CD4-positive, CD25-positive, alpha-beta regulatory T cell (primary cell): ENCODE measurements at places on chromosomes 6 and 20.

DNA sequence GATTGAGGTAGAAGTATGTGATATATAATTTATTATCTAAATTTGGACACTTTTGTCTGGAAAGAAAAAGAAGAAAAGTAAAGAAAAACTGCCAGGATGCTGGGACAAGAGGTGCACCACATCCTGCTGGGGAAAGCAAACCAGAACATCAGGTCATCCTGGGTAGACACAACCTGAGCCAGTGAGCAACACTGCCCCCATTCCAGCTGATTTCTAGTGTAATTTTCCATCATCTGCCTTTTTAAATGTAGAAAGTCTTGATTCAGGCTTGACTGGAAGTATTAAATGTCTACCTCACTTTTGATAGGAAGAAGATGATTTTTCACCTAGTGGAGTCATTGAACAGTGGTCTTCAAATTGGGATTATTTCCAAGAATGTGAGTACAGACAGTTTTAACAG lies 1164.5 kb upstream of the CITED2 start:
- no peaks in the 10 kb centered on the region for H3K36me3 ChIP-seq
- H3K27me3 ChIP-seq, result no peaks in the 10 kb centered on the region
- DNase-seq, result no peak
- no peak overlapping the region for H3K4me3 ChIP-seq
- H3K27ac ChIP-seq, result no peak overlapping the region

DNA sequence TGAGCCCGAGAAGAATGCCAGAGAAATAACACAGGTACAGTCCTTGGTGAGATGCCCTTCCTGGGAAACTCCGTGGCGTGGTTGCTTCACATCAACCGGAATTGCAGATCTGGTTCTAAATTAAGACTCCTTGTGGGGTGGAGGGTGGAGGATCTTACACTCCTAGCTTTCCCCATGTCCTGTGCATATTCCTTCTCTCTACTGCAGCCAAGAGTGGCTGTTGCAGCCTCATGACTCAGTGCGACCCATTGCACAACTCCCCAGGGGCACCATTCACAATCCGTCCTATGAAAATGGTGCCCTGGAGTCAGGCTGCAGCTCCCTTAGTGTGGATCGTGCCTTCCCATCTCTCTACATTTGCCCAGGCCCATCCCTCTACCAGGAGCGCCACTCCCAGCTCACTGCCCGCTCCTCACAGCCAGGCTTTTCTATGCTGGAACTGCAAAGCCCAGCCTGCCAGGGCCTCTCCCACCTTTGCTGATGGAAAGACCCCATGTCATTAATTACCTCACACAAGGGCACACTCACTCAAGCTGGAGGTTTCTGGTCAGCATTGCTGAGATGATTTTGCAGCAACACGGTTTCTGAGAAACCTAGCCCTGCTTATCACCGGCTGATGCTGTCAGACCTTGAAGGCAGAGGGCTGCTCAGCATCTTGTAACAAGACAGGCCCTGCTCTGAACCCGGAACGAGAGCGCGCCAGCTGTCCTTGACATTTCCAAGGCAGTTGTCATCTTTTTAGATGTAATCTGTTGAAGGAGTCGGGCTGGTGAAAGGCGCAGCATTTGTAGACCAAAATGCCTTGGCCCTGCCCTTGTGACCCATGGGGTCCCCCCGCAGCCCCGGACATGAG lies 39.7 kb downstream of the SIRPA start:
- H3K27ac ChIP-seq, result no peak overlapping the region
- no peak for DNase-seq
- no peaks in the 10 kb centered on the region for H3K36me3 ChIP-seq
- H3K4me3 ChIP-seq, result no peak overlapping the region
- H3K4me1 ChIP-seq, result no peaks in the 10 kb centered on the region
- no peaks in the 10 kb centered on the region for H3K27me3 ChIP-seq

- H3K27ac ChIP-seq, result no peak overlapping the region
- H3K4me1 ChIP-seq, result no peaks in the 10 kb centered on the region
- H3K4me3 ChIP-seq, result no peak overlapping the region
- H3K27me3 ChIP-seq, result peaks cover 1% of the 10 kb centered on the region
- no peak for DNase-seq
Measured at GRCh38 chr6:136501514-136501913, 48.7 kb downstream of the MAP7 start.

DNA sequence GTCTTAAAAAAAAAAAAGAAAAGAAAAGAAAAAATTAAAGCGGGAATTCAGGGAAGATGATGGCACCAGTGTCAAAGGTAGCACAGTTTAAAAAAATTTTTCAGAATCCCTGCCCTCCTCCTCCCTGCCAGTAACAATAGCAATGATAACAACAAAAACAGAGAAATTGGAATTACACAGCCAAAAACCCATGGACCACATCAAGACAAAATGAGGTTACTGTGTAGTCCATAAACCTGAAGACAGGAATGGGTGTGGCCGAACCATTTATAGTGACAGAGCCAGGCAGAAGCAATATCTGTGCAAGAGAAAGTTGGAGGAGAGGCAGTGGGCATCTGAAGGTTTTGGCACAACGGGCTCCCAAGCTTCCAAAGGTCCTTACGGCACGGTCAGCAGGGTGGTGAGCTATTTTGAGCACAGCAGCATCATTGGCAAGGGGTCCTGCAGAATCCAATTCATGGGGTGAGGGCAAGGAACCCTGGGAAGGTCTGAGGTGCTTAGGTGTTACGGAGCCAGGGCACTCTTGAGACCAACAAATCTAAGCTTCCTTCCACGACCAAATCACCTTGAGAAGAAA lies 202.3 kb downstream of the GMPR start:
- peaks cover 43% of the 10 kb centered on the region for H3K4me1 ChIP-seq
- no peak overlapping the region for H3K27ac ChIP-seq
- no peak overlapping the region for H3K4me3 ChIP-seq
- peak; percentile 27 for DNase-seq

DNA sequence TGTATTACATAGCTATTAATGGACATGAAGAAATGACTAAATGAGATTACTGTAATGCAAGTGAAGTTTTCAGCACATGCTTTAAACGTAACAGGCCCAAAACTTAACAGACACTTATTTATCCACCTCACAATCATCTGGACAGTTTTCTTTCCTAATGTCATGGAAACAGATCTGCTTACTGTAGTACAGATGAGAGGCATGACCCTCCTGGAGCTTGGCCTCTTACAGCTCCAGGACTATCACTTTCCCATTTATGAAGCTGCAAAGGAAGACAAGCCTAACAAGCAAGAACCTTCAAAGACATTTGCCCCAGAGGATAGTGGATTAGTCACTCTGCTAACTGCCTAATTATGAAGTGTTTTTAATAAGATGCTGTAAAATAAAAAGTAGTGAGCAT lies 419.3 kb downstream of the PHF3 start:
- no peak overlapping the region for H3K27ac ChIP-seq
- no peaks in the 10 kb centered on the region for H3K4me1 ChIP-seq
- no peak overlapping the region for H3K4me3 ChIP-seq
- no peaks in the 10 kb centered on the region for H3K27me3 ChIP-seq
- no peaks in the 10 kb centered on the region for H3K36me3 ChIP-seq
- no peak for DNase-seq

- no peak for DNase-seq
- H3K27ac ChIP-seq, result no peak overlapping the region
- no peak overlapping the region for H3K4me3 ChIP-seq
- no peaks in the 10 kb centered on the region for H3K27me3 ChIP-seq
- peaks cover 3% of the 10 kb centered on the region for H3K36me3 ChIP-seq
Measured at GRCh38 chr6:29745386-29745785, 22.2 kb downstream of the HLA-F start.

- no peak for DNase-seq
- no peaks in the 10 kb centered on the region for H3K36me3 ChIP-seq
- no peaks in the 10 kb centered on the region for H3K27me3 ChIP-seq
- no peak overlapping the region for H3K27ac ChIP-seq
- no peak overlapping the region for H3K4me3 ChIP-seq
Measured at GRCh38 chr6:52317841-52318581, 33.5 kb upstream of the MCM3 start.

DNA sequence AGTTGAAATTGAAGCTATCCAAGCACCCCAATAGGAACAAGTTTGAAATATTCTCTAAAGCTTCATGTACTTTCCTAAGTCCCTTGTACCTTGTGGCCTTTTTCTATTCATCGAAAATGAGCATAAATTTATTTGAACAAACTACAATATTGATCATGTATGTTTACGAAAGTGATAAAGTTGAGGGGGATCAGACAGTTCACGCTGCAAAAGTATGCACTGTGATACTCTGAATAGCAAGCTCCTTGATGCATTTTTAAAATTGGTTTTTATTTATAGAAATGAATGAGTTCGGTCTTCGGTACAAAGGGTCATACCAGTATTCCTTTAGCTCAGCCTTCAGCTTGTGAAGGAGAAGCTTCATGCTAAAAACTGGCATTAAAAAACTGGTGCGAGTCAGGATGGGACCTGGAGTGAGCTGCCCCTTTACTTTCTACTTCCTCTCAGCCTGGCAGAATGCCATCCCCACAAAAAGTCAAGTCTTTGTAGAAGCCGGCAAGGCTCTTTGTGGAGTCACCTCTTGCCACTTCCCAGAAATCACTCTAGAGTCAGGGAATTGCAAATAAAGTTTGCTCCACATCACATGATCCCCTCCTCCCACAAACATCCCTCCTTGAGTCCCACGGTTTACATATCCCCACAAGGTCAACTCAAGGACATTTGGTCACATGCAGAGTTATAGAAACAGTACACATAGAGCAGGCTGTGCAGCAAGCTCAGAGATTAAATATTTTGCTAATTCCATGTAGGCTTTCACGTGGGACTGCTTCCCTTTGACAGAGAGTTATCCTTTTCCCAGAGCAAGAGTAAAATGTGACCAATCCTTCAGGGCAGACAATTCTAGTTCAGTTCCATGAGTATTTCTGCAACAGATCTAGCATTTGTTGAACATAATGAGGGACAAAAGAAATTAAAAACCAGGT lies 34.6 kb upstream of the ADGRF1 start:
- H3K4me3 ChIP-seq, result no peak overlapping the region

- H3K4me3 ChIP-seq, result no peak overlapping the region
- DNase-seq, result no peak
- H3K4me1 ChIP-seq, result peaks cover under 1% of the 10 kb centered on the region
- H3K27ac ChIP-seq, result no peak overlapping the region
- H3K27me3 ChIP-seq, result no peaks in the 10 kb centered on the region
Measured at GRCh38 chr20:53672484-53673129, 79.0 kb upstream of the ZNF217 start.

- no peak overlapping the region for H3K4me3 ChIP-seq
- no peak overlapping the region for H3K27ac ChIP-seq
- no peak for DNase-seq
- no peaks in the 10 kb centered on the region for H3K27me3 ChIP-seq
- no peaks in the 10 kb centered on the region for H3K4me1 ChIP-seq
Measured at GRCh38 chr6:88666901-88667300, 296.5 kb downstream of the RNGTT start.

GRCh38 chr6:125316621-125317020 lies 14.9 kb upstream of the HDDC2 start:
- H3K4me1 ChIP-seq, result no peaks in the 10 kb centered on the region
- H3K36me3 ChIP-seq, result no peaks in the 10 kb centered on the region
- H3K27me3 ChIP-seq, result peaks cover 11% of the 10 kb centered on the region
- no peak overlapping the region for H3K4me3 ChIP-seq

- H3K4me3 ChIP-seq, result no peak overlapping the region
- H3K36me3 ChIP-seq, result no peaks in the 10 kb centered on the region
- no peak for DNase-seq
- no peaks in the 10 kb centered on the region for H3K27me3 ChIP-seq
Measured at GRCh38 chr6:66435321-66435720, 728.3 kb upstream of the EYS start.

DNA sequence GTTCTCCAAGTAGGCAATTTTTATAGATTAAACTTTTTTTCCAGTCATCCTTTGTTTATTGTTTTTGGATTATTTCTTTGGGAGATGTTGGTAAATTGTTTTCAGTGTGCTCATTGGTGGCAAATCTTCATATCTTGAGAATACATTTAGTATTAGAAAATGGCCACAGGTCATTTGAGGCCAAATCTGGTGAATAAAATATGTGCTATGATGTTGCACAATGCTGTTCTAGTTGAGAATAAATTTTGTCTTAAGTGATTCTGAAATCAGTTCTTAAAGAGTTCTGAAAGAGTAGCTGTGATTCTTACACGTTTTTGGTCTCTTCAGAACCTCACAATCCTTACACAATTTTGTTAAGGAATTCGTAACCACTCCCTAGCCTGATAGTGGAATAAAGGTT lies 20.1 kb downstream of the CDKAL1 start:
- peaks cover 23% of the 10 kb centered on the region for H3K36me3 ChIP-seq
- H3K27me3 ChIP-seq, result no peaks in the 10 kb centered on the region
- no peaks in the 10 kb centered on the region for H3K4me1 ChIP-seq
- no peak overlapping the region for H3K4me3 ChIP-seq
- no peak for DNase-seq
- H3K27ac ChIP-seq, result no peak overlapping the region

DNA sequence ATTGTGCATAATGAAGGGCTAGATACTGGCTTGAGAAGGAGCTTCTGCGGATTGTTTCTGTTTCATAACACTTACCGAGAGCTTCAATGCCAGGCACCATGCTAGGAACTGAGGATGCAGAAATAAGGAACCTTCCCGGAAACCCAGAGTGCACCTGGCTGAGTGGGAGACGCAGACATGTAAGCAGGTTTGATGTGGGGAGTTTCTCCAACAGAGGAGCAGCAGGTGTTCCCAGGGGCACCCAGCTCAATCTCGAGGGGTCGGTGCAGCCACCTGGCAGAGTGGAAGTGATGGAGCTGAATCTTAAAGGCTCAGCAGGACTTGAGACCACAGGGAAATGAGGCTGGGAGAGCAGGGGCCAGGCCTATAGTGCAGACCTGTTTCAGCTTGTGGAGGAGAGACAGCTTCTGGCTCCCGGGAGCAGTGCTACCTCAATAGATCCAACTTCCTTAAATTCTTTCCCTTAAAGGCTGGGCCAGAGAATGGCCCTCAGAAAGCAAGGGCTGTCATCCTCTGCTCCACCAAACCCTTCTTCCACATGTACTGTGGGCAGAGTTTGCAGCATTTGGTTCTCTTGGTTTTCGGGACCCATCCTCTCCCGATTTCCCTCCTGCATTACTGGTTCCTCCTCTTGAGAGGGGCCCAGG lies 27.8 kb upstream of the SRC start:
- no peaks in the 10 kb centered on the region for H3K27me3 ChIP-seq
- H3K4me1 ChIP-seq, result no peaks in the 10 kb centered on the region
- DNase-seq, result no peak
- no peak overlapping the region for H3K27ac ChIP-seq
- peaks cover 22% of the 10 kb centered on the region for H3K36me3 ChIP-seq

DNA sequence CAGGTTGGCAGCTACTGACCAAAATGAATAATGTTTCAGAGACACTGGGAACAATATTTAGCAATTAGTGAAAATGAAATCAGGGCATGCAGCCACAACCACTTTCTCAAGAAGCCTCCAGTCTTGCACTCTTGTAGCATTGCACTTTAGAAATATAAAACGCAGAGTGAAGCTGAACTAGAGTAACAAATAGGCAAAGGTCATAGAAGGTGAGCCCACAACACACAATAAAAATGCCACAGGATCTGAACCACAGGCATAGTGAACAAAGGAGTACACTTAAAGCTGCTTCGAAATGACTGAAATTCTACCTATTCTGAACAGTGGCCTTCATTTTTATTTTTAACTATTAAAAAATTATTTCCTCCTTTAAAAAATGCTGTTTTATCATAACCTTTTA lies 25.0 kb downstream of the DDO start:
- DNase-seq, result no peak
- no peaks in the 10 kb centered on the region for H3K27me3 ChIP-seq
- no peaks in the 10 kb centered on the region for H3K4me1 ChIP-seq
- H3K36me3 ChIP-seq, result no peaks in the 10 kb centered on the region
